ENCODE measurements at places on chromosomes 13 and 19.

DNA sequence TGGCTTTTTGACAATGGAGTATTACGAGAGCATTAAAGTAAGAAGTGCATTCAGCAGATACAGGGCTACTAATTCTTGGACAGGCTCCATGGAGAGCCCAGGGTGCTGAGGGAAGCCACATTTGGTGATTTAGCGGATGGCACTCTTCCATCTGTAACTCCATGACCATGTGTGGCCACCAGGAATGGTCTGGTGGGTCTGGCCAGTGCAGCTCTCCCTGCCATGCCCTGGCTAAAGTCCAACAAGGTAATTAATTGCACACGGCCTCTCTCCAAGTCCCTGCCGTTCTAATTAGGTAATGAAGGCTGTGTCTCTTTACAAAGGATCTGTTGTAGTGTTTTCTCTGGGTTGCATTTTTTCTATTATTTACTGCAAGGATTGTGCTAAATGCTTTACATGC is 4.3 kb upstream of the ZFR2 start:
- no peak for DNase-seq

DNA sequence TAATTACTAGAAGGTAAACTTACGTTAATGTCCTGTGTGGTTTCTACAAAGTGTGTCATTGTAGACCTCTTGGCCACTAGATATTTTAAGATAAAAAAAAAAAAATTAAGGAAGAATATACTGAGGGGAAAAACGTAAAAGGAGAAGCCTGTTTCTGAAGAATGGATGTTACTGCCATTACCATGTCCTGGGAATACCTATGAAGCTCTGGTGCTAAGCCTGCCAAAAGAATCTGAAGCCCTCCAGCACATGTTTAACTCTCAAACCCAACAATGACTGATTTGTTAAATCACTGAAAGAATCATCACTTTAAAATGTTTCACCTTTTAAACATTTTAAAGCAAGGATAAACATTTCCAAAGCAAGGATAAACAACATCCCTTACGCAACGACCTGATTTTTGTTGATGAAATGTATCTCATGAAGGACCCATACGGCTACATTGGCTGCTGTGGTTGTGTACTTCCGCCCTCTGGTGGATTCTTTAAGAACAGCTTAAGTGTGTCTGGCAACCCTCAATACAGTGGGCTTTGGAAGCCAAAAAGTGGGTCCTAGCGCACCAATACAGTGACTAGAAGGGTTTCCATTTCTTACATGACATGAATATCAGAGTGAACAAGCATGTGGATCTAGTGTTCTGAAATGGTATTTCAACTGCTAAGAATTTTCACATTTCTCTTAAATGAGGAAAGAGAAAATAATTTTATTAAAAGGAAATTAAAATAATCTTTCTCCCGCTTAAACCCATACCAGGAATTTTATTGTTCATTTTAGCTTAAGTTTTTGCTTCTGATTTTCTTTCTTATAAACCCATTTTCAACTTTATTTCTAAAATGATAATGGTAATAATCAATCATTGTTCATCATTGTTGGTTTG is 74.5 kb upstream of the RAP2A start:
- DNase-seq = peak; percentile 37

DNA sequence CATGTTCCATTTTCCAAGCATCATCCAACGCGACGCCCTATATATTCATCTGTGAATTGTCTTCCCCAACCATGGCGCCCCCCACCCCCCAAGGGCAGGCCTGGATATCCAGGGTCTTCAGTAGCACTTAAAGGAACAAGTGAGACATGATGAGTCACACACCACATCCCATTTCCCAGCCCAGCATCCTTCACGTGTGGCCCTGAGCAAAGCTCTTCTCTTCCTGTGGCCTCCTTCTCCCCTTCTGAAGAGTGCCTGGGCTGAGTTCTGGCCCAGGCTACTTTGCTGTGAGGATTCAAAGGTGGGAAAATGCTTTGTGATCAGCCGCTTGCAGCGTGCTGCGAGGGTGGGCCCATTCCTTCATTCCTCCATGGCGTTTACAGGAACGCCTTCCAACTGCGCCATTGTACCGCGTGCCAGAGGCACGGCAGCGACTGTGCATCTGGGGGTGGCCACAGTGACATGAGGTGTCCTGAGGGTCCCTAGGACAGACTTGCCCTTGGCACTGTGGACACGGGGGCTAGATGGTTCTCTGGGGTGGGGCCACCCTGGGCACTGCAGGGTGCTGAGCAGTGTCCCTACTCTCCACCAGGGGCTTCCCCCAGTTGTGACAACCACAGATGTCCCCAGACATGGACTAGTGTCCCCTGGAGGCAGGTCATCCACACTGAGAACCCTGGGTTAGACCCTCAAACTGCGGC is 11.7 kb downstream of the PLIN4 start:
- peak; percentile 9 for DNase-seq

DNA sequence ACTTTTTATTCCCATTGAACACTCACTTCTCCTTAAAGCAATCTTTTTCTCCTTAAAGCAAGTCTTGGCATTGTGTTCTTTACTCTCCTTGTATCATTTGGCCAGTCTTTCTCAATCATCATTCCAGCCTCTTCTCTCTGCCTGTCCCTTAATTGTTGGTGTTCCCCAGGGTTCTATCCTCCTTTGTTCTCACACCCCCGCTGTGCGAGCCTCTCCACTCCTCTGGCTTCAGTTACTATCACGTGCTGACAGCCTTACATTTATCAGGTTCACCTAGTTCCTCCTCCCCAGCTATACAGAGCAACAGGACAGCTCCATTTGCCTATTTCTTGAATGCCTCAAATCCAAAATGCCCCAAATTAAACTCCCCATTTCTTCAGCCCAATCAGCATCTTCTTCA is 24.6 kb downstream of the CYSLTR2 start:
- DNase-seq = no peak

- DNase-seq = no peak
Observed at GRCh38 chr19:10289836-10290356, at the start of gene ICAM5. Gene ICAM5, plus strand, starts transcription at chr19:10289952. Its CDS starts 92 bp downstream, at chr19:10290044.

DNA sequence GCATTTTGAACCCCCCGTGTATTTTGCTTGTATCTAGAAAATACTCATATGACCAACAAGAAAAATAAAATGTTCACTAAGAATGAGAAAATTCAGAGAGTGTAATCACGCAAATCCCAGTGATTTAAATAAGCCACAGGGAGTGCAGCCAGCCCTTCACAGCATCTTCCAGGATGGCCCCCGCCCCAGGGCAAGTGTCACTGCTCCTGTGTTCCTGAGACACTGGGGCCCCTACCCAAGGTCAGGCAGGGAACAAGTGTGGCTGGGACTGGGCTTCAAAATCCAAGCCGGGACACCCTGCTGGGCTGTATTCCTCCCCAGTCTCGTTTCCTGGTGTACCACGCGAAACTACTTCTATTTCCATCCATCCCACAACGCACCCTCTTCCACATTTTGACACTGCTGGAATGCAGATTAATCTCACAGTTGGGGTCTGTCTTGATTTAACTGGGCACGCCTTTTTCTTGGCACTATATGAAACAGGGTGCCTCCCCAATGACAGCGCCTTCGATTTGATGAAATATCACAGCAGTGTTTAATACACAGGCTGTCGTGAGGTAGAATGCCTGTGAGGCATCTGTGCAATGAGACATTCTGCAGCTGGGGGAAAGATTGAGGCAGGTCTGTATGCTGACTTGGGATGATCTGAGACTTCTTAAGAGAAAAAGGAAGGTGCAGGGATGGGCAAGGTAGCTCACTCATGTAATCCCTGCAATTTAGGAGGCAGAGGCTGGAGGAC is 18.3 kb upstream of the CCNP start:
- no peak for DNase-seq

- DNase-seq = no peak
Observed at GRCh38 chr13:27339299-27339698, 68.7 kb downstream of the RASL11A start.

GRCh38 chr19:1109697-1110671 is 6.2 kb downstream of the GPX4 start:
- DNase-seq = no peak

GRCh38 chr13:70634893-70635292 is 526.6 kb upstream of the KLHL1 start:
- no peak for DNase-seq

GRCh38 chr19:17755977-17756670 is 4.8 kb downstream of the FCHO1 start:
- DNase-seq = no peak

GRCh38 chr19:17491287-17491686 is 20.2 kb upstream of the PGLS start:
- DNase-seq = no peak

- DNase-seq = no peak
Observed at GRCh38 chr13:64510747-64511146, 2719.4 kb downstream of the PCDH9 start.

GRCh38 chr13:23671377-23671776 is 101.2 kb downstream of the TNFRSF19 start:
- DNase-seq = peak; percentile 47

DNA sequence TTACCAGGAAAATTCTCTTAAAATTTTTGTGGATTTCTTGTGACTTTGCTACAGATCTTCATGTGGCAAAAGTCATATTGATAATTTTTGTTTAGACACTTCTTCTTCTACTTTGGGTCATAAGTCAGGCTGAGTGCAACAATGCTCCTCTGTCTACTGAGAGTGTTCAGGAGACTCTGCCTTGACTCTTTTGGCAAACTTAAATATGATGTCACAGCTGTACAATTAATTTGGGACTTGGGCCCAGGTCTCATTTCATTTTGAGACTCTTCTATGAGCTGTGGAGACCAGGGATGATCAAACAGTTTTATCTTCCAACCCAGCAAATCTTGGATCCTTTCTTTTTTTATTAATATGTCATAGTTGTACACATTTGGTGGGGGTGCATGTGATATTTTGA is 19.7 kb upstream of the IPO5 start:
- DNase-seq = no peak

DNA sequence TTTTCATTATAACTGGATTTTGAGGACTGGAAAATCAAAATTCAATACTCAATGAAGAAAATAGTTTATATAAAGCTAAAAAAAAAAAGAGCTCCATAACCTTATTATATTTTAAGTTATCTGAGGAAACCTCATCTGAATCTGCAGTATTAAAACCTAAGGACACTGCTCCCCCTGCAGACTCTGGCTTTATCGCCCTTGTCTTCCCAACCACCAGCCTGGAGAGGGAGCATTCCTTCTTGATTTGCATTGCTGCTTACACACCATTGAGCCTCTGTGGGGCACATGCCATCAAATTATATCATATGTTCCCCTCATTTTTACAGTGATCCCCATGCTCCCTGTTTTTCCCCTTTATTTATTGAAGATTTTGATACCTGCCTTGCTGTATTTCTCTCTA is 871.4 kb upstream of the GPC6 start:
- no peak for DNase-seq

DNA sequence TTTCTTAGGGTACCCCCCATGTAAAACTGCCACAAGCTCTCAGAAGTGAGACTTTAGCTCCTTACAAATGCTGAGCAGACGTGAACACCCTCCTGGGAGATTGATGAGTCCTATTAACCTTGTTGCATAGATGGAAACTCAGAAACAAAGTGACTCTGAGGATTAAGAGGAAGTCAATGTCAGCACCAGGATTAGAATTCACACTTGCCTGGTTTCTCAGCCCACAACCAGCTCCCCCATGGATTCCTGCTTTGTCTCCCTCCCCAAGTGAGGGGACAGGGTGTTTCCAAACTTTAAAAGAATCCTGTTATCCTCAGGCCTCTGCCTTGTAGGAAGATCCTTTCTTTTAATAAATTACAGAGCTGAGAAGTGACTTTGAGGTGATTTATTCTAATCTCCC is 324.4 kb downstream of the NDFIP2 start:
- no peak for DNase-seq

DNA sequence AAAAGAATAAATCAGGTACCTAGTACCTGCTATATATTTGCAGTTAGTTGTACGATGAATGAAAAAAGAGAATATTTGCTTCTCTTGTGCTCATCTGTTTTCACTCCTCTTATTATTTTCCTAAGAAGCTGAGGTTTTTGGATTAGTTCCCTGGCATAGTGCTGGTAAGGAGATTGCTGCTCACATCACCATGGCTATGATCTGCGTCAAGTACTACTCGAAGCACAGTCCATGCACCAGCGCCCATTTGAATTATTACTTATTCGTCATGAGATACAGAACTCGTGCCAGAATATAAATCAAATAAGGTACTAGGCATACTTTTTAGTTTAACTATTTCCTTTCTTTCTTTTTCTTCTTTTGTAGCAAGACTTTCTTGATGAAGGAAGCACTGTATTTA is 7.1 kb downstream of the SERTM1 start:
- DNase-seq = no peak

GRCh38 chr13:42707586-42707985 is 73.8 kb upstream of the FAM216B start:
- no peak for DNase-seq

GRCh38 chr19:51654783-51655182 is 8.2 kb upstream of the SIGLEC14 start:
- DNase-seq = no peak

DNA sequence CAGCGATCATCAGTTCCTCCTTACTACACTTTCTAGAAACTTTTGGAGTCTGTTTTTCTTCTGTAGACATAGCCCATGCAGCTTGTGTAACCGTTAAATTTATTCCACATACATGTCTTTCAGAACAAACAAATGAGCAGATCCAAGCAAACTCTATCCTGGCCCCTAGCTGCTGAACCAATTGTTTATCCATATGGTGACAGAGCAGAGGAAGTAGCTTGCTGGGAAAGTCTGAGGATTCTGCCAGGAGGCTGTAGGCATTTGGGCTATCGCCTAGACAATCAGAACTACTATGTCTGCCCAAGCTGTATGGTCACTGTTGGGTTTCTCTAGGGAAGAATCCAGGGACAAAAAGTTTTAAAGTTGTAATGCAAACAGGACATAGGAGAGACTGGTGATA is 343.7 kb downstream of the SPRY2 start:
- no peak for DNase-seq

GRCh38 chr19:17933414-17934129 is 757 bp downstream of the CCDC124 start:
- no peak for DNase-seq

DNA sequence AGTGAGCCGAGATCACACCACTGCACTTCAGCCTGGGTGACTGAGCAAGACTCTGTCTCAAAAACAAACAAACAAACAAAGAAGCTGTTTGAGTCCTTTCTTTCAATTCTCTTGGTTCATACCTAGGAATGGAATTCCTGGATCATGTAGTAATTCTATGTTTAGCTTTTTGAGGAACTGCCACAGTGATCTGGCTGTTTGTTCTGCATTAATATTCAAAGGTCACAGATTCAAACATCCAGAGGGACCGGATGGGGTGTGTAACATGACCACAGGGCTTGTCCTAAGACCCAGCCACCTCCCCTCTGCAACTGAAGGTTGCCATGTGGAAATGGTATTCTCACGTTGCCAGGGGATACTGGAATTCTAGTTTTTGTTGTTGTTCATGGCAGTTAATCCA is 10.2 kb downstream of the COLGALT1 start:
- no peak for DNase-seq

- no peak for DNase-seq
Observed at GRCh38 chr19:16200038-16201010, 2.6 kb downstream of the AP1M1 start.

GRCh38 chr13:102089177-102089576 is 312.7 kb downstream of the FGF14 start:
- DNase-seq = no peak

DNA sequence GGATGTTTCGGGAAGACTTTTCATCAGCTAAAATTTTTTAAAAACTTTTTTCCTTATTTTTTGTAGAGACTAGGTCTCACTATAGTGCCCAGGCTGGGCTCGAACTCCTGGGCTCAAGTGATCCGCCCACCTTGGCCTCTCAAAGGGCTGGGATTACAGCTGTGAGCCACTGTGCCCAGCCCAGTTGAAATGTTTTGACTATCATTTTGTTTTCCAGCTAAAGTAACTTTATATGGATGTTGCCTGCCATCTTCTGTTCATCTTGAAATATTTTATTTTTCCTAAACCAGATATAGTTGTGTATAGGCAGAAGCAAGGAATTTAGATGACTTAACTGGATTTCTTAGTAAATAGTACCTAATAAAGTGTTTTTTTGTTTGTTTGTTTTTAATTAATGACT is 7.0 kb downstream of the CAB39L start:
- DNase-seq = no peak
